BJ (cell line): ENCODE measurements at places on chromosomes 2 and 18.
A peak's percentile ranks its signal among the peaks of the same experiment; 100 is the strongest.

DNA sequence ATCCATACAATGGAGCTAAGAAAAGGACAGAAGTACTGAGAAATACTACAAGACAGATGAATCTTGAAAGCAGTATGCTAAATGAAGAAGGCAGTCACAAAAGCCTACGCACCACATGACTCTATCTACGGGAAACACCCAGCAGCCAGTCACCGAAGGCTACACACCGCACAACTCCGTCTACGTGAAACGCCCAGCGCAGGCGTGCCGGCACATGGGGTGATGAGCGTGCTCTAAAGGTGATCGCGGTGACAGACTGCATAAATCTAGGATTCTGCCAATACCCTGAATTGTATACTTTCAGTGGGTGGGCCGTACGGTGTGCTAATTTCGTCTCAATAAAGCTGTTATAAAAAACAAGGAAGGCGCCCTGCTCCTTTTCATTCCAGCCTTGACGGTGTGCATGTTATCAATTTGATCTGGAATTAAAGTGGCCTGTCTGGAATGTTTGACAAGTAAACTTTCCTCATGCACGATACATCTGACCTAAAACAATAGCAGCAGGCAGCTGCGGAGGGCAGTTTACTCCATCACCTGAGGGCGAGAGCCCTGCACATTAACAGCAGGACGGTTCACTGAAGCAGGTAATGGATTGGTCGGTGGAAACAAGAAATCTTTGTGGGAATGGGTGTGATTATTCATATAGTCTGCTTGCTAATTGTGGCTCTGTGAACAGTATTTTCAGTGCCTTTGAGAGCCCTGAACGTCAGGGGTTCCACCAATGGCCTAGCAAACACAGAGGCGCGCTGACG, 86.2 kb upstream of the SALL3 start:
- DNase-seq = no peak

GRCh38 chr2:178523596-178524134, 43.4 kb downstream of the PLEKHA3 start:
- no peak for DNase-seq

DNA sequence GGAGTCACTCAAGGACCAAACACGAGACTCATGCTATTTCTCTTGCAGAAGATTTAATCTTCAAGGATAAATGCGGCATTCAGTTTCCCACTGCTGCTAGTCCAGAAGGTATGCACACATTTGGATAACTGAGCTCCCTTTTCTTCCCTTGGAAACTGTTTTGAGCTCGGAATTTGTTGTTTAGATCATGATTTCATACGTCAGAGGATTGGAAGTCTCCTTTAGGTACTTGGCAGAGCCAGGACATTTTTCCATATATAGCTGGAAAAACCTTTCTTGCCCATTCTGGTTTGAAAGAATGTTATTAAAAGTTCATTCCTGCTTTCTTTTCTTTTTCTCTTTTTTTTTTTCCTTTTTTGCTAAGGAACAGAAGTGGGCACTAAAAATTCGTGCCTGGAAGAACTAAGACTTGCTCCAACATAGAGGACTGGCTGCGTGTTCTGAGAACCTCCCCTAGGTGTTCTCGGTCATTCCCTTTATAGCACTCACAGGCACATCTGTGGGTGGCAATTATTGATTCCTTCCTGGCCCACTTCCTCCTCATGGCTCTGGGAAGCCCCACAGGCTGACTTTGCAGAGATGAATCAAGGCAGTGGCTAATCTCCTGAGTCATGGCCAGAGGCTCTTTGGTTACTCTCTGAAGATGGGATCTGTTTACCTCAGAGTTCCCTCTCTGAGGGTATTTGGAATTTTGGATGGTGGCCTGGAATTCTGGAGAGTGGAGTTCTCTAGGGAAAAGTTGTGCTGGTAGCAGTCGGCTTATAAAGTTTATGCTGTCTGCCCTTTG, 104.8 kb downstream of the PLCL1 start:
- peak; percentile 75 for DNase-seq

GRCh38 chr2:201986463-201986735, 47.3 kb upstream of the FZD7 start:
- DNase-seq = no peak

DNA sequence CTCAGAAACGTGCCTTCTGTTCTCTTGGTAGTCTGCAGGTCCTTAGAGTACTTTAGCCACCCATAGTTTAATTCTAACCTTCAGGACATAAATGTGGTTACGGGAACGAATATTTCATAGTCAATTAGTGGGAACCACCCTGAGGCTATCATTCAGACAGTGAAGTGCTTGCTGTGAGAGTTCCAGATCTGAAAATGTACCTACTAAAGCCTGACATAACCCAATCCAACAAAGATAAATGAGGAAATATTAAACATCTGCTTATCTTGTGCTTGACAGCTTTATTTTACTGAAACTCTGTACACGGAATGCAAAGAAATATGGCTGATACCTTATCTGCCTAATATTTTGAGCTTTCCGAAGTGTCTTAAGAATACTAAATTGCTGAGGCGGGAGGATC, 43.0 kb downstream of the RAB27B start:
- DNase-seq = no peak

DNA sequence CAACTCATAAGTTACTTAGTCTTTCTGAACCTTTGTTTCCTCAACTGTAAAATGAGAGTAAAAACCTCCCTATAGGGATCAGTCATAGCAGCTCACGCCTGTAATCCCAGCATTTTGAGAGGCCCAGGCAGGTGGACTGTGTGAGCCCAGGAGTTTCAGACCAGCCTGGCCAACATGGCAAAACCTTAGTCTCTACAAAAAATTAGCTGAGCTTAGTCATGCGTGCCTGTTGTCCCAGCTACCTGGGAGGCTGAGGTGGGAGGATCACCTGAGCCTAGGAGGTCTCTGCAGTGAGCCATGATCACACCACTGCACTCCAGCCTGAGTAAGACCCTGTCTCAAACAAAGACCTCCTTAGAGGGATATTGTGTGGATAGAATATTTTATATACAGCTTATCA, 2.3 kb downstream of the GPR155 start:
- no peak for DNase-seq

GRCh38 chr18:7646174-7646886, 79.2 kb downstream of the PTPRM start:
- DNase-seq = no peak

DNA sequence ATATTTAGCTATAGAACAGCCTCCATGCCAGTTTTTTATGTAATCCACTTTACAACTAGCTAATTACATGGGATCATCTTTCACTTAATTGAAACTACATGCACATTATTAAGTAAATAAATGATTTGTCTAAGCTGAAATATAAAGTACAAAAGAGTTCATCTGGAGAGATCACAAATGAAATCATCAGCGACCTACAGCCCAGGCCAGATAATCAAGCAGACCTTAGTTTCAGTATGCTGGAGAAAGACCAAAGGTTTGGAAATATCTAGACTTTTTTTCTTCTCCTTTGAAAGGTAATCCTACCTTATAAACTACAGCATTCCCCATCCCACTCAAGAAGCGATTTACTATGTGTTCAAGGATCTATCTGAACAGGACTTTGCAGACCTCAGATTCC, 26.5 kb downstream of the FIGN start:
- DNase-seq = no peak

DNA sequence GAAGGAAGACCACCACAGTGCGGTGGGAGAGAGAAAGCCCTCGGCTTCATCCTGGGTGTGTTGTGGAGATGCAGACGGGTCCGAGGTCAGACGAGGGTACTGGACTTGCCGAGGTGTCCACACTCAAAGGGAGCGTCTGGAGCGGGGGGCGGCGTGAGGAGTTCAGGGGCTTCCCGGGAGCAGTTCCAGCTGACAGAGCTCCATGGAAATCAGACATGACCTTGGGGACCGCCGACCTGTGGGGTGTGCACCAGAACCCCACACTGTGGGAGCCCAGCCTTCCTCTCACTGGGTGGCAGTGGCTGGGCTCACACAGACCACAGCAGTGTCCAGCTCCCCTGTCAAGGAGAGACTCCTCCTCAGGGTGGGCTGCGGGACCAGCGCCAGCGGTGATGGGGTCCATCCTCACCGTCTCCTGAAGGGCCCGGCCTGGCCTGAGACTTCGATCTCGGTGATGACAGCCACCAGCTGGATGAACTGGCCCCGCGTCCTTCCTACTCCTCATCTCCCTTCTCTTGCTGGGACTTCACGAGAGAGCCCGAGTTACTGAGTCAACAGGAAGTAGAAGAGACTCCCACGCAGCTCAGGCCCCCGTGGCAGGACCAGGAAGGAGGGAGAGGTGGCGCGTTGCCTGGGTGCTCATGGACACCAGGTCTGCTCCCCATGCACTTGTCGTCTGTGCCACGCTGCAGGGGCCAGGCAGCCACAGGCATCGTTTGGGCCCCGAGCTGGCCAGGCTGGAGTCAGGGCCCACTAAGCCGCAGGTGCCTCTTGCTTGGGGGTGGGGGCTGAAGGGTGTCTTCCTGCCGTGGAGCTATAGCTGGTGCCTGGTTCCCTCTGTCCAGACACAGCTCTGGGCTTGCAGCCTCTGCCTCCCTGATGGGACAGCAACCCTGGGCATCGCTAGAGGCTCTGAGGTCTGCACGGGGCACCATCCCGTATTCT, 101.9 kb upstream of the CTDP1 start:
- no peak for DNase-seq

DNA sequence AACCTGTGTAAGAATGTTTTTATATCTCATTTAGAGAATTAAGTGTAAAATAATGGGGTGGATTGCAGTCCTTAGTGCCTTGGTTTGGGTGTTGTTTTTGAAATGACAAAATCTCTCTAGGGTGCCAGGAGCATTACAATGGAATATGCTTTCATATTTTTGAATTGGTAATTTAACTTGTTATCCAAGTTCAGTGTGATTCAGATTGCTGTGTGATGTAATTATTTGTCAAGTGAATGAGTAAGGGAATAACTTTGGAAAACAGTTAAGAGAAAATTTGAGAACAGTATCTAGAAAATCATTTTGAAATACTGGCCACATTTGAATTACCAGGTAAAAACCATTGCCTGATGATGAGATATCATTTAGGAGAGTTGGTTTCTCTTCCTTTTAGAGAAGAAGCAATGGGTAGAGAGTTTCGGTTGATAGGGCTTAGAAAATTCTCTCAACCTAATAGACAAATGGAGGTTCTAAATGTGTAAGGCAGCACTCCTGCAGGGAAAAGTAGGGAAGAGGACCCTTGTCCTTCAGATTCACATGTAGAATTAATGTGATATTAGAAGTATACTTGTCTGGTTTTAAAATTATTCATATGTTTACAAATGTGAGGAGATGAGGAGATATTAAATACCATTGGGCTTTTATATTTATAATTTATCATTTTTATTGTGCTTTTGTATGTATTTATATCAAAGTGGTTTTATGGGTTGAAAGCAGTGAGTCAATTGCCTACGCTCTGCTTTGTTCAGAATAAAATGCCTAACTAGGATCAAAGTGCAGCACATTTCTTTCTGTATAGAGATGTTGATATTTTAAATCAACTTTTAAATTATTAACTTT, 124.8 kb downstream of the PHLPP1 start:
- DNase-seq = no peak

- DNase-seq = no peak
Observed at GRCh38 chr2:54303631-54304030, 47.6 kb upstream of the TSPYL6 start.

- DNase-seq = no peak
Observed at GRCh38 chr2:233059797-233060500, at the start of gene INPP5D. TSS of gene INPP5D (plus strand) at chr2:233060342. CDS start at chr2:233060479, 137 bp downstream.

DNA sequence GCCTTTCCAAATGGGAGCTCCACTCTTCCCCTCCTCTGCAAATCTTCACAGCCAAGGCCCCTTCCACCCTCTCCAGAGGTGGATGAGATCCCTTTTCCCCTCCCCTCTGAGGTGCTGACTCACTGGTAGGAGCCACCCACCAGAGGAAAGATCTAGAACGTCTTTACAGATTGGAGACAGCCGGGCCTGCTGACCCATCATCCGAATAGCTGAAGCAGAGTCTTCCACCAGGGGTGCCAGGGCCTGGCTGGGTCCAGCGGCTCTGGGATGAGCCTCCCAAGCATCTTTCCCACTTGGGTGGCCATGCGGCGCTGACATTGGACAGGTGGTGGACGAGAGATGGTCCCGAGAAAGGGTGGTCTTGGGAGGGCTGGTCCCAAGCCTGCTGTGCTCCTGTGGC, 9.0 kb downstream of the ERFE start:
- DNase-seq = no peak

- no peak for DNase-seq
Observed at GRCh38 chr18:32093102-32093511, 1.4 kb downstream of the RNF138 start.
